ENCODE measurements at places on chromosomes 7 and 10. TPM values are rescaled to one million over a fixed set of nuclear protein-coding genes. Genes with fewer than 3 reads are reported as not detected.

GPR15LG gene
- total RNA-seq = not detected

RGR gene
- 1.9 TPM for total RNA-seq

LMTK2 gene
- total RNA-seq = 22.5 TPM

SYT15 gene
- total RNA-seq = 3.2 TPM

TMEM273 gene
- 27.9 TPM for total RNA-seq

ABCB1 gene
- total RNA-seq = 4.5 TPM

NME8 gene
- not detected for total RNA-seq

PKD2L1 gene
- not detected for total RNA-seq

ATOH7 gene
- total RNA-seq = not detected

ALOX5 gene
- total RNA-seq = 7.3 TPM

VAX1 gene
- not detected for total RNA-seq

KAZALD1 gene
- 4.8 TPM for total RNA-seq

LRIT1 gene
- not detected for total RNA-seq

SPDYE8 gene
- not detected for total RNA-seq

Data from Right ventricle myocardium inferior (tissue), 1 donor.